AG10803 (cell line): ENCODE measurements at places on chromosomes 5 and 9.

GRCh38 chr5:137684761-137685160, 51.1 kb downstream of the KLHL3 start:
- no peak for DNase-seq

GRCh38 chr5:140835622-140836510, 1.8 kb downstream of the PCDHA7 start:
- DNase-seq: no peak

DNA sequence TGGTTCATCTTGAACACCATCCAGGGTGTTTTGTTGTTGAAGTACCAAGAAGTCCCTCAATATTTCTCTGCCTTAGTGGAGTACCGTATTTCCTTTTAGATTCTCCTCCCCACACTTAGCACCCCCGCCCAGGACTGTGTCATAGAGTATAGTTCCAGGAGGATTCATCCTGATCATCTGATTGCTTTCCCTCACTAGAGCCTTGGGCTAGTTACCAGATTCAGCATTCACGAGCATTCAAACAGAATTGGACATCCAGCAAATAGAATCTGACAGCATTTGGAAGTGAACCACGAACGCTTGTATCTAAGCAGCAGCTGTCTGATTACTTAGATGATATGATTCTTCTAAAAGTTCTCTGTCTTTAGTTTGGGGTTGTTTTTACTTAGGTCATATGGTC, 248.1 kb upstream of the TAS2R1 start:
- DNase-seq: no peak

GRCh38 chr9:137169896-137170358, at the start of gene LRRC26:
Gene LRRC26 (minus strand): TSS chr9:137170051. CDS start chr9:137169943, 108 bp downstream.
- no peak for DNase-seq

GRCh38 chr9:137986268-137987099, 108.9 kb downstream of the CACNA1B start:
- DNase-seq: no peak

DNA sequence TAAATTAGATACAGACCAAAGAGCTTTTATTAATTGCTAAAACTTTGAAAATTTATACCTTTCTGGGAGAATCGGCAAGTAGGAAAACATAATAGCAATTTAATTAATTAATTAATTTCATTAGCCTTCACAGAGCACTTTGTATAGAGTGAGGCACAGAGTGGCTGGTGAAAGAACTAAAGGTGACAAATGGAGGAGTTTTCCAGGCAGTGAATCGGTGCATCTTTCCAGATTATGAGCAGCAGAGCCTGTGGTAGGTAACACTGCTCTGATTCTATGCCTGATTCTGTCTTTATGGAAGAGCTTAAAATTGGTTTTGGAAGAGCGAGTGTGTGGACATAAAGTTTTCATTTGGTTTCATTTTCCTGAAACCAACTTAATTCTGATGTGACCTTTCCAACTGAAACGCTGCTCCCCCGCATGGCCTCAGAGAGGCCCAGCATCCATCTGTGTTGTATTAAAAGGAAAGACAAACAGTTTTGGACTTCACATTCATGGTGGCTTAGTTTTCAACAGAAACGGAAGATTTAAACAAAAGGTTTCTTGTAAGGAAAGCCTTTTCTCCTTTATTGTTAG, 188.9 kb upstream of the RPS23 start:
- DNase-seq: peak; percentile 69

DNA sequence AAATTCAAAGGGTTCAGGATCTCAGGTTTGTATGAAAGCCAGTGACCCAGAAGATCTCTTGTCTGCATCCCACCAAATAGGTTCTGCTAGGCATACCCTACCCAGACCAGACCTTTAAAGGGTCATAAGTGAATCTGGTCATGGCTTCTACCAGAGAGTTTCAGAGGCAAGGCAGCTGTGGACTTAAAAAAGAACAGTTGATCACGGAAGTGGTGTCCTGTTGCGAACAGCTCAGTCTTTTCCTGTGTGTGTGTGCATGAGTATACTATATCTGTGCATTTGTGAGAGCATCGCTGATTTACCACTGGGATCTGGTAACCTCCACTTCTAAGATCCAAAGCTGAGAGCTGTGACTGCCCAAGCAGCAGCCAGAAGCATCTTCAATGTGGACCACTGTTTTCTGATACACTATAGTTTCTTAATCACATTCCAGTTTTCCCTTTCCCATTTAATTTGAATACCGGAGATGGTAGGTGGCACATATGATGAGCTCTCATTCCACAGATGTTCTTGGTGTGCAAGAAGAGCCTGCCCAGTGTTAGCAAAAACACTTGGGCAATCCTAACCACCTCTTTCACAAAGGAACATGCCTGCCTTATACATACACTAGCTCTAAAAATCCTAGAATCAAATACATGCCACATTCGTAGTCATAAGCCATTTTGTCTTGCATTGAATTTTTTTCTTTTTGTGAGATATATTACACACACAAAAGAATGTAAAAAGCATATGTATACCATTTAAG, 36.2 kb upstream of the OR2S2 start:
- DNase-seq: peak; percentile 85

DNA sequence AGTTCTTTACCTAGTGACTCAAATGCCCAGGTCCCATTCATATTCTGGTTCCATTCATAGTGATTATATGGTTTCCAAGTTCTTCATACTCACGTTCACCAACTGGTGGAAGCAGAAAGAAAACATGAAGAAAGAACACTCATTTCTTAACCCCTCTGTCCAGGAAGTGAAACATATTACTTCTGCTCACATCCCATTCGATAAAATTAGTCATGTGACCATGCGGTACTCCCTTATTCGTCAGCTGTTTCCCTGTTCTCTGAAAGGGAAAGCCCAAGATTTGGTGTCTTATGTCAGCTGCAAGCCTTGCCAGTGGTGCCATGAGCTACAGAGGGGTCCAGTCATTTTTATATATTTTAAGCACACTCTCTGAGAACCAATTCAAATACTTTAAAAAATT, 387.0 kb upstream of the DMAC1 start:
- no peak for DNase-seq

- DNase-seq: no peak
These were observed 76.4 kb downstream of the ROR2 start for GRCh38 chr9:91873637-91874051.
